ENCODE measurements at places on chromosomes 13 and 19.

GRCh38 chr19:56687031-56687430 lies 15.5 kb upstream of the ZNF835 start:
- peak; percentile 16 for DNase-seq

DNA sequence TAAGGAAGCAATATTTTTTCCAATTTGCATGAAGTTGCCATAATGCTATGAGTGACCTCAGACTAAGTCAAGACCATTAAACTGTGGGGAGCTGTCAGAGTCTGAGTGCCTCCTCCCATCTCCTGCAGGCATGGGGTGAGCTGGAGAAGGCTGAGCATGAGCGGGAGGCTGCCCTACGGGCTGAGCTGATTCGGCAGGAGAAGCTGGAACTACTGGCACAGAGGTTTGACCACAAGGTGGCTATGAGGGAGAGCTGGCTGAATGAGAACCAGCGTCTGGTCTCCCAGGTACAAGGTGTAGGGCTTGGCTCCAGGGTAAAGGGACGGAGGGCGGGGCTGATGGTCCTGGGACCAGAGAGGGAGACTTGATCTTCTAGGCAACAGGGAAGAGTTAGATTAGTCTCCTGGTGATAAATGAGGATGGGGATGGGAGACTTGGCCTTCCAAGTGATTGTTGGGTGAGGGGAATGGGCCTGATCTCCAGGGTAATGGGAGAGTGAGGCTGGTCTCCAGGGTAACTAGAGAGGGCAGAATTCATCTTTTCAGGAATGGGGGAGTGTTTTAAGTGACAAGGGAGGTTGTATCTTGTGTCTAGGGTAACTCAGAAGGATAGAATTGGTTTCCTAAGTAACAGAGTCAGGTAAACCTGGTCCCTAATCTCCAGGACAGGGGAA lies 36.0 kb downstream of the SPTBN4 start:
- peak; percentile 55 for DNase-seq

DNA sequence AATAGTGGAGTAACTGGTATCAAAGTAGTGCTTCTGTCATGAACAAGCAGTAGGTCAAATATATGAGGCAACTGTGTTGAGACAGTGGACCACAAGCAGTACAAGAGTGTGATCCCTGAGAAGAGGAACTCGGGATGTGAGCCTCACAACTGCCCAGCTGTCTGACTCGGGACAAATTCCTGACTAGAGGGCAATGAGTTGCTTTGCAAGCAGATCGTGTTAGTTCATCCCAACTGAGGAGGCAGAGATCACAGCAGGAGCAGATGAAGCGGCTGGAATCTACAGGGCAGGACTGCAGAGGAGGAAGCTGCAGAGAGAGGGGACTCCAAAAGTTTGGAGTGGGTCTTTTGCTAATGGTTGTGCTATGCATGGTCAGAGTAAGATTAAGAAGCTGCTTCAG lies 741.1 kb downstream of the DIAPH3 start:
- no peak for DNase-seq

GRCh38 chr19:56372281-56372680 lies 21.1 kb downstream of the ZNF582 start:
- no peak for DNase-seq

DNA sequence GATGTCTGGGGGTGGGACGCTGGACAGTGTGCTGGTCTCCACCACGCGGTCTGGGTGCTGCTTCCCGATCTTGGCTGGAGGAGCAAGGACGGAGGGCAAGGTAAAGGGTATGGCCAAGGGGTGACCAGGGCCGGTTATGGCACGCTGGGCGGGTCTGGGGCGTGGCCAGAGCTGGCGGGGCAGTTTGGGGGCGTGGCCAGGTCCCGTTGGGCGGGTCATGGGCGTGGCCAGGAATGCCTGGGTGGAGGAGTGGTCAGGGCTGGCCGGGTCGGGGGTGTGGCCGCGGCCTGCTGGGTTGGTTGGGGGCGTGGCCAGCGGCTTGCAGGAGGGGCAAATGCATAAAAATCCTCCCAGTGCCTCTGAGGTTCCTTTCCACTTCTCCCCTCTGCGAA lies 19.2 kb downstream of the GPX4 start:
- DNase-seq: no peak

Measured in SK-N-DZ (cell line).